GM12878 (cell line): ENCODE measurements at places on chromosomes 2 and 18.
A peak's percentile ranks its signal among the peaks of the same experiment; 100 is the strongest.

DNA sequence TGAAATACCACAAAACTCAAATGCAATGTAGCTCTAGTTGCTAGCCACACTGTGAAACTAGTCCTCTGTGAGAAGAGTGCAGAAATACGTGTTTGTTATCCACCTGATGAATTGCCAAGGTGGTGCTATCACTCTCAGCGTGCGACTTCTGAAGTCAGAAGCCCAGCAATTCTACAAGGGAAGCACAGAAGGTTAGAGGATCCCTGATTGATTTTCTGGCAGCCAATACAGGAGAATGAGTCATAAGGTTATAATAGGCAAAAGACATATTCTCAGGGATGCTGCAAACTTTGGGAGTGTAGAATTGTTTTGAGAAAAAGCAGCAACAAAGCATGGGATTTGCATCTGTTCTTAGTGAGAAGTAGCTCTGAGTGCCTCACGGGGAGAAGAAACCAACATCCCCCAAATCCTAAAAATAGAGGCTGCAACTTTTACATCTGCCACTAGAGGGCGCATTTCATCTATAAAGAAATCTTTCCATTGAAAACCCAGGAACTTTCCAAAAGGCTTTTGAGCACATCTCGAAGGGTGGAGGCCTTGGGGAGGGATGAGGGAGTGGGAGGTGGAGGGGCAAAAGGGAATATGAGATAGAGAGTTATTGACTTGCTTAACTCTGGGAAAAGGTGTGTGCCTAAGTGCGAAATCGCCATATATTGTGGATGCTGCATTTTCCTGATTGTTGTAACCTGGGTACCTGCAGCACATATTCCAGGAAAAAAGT lies 78.0 kb downstream of the TMEM182 start:
- peak; percentile 3 for DNase-seq

- DNase-seq: no peak
Observed at GRCh38 chr18:79899609-79900445, 51.6 kb downstream of the SLC66A2 start.

- no peak for DNase-seq
Observed at GRCh38 chr2:624096-624495, 53.1 kb downstream of the TMEM18 start.

DNA sequence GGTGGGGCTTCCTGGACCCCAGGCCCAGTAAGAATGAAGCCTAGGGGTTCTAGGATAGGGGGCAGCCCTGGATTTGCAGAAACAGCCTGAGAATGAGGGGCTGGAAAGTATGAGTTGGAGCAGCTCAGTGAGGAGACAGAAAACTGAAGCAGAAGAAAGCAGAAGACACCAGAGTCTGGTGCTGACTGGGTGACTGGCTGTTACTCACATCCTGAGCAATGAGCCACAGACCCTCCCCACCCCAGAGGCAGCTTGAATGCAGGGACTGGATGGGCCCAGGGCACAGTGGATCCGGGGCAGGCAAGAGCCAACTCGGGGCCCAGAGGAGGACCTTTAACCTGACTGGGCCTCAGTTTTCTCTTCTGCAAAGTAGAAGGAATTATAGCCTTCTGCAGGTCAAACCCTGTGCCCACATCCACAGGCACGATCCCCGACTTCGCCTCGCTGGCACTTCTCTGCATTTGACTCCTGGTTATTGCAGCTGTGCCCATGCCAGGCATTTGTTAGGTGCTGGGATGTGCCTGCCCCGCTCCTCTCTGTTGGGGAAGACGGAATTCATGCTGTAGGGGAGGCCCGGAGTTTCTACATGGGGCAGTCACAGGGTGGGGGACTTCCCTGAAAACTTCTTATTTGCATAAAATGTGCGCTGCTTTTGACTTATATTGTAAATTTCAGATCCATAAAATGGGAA lies 8.5 kb downstream of the STEAP3 start:
- no peak for DNase-seq

DNA sequence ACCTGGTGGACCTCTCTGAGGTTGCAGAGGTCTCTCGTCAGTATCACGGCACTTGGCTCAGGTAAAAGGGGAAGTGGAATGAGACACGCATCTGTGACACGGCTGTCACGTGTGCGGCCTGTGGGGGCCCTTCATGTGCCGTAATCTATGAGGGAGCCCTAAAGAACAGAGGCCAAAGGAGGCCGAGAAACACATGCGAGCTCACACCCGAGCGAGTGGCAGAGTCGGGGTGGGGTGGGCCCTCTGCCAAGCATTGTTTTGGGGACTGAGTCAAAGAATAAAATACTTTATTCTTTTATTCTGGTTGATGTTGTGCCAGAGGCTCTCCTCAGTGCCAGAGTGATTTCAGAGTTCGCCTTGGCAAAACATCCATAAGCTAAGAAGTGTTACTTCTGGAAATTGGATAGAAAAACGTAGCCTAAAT lies 43.3 kb downstream of the PLB1 start:
- no peak for DNase-seq

DNA sequence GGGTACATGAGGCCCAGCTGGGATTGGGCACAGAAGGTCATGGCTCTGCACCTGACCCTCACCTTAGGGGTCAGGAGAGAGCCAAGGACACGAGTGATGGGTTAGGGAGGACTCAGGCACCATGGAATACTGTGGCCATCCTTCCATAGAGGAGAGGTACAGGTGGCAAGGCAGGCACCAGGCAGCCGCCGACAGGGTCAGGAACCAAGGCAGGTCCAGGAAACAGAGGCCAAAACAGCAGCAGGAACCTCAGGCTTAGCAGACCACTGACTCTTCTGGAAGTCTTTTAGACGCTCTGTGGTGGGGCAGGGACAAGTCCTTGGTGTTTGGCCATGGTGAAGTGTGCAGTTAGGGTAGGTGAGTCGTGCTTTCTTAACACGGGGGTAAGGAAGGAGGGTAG lies 128.0 kb downstream of the NEDD4L start:
- no peak for DNase-seq

DNA sequence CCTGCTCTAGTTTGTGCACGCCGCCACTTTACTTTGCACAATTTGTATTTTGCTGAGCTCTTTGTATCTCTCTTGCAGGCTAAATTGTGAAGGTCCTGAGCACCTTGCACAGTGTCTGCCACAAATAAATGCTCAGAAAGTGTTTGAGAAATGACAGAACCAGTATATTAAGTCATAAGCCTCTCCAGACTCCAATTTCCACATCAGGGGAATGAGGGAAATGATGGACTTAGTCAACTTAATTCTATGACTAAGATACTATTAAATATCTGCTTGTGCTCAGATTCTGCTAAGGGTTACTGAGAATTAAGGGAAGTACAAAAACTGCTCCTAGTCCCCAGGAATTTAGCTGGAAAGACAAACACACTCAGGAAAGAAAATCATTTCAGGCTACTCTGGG lies 239.1 kb upstream of the SLC14A2 start:
- no peak for DNase-seq

DNA sequence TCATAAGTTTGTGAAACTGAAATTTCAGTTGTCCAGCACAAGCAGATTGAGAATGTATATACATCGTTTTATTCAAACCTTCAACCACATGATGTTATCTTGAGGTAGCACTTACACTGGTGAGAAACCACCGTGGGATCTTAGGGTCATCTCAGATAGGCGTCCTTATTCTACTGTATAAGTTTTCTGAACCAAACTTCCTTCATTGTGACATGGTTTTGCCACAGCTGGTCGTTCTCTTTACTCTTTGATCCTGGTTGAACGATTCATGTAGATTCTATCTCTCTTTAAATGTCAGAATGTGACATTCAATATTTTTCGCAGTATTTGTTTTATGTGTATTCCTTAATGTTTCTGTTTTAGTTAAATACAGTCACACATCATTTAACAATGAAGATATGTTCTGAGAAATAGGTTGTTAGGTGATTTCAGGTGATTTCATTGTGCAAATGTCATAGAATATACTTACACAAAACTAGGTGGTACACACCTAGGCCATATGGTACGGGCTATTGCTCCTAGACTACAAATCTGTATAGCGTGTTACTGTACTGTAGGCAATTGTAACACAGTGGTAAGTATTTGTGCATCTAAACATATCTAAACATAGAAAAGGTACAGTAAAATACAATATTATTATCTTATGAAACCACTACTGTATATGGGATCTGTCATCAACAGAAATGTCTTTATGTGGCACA lies 17.9 kb upstream of the ARHGAP25 start:
- no peak for DNase-seq

DNA sequence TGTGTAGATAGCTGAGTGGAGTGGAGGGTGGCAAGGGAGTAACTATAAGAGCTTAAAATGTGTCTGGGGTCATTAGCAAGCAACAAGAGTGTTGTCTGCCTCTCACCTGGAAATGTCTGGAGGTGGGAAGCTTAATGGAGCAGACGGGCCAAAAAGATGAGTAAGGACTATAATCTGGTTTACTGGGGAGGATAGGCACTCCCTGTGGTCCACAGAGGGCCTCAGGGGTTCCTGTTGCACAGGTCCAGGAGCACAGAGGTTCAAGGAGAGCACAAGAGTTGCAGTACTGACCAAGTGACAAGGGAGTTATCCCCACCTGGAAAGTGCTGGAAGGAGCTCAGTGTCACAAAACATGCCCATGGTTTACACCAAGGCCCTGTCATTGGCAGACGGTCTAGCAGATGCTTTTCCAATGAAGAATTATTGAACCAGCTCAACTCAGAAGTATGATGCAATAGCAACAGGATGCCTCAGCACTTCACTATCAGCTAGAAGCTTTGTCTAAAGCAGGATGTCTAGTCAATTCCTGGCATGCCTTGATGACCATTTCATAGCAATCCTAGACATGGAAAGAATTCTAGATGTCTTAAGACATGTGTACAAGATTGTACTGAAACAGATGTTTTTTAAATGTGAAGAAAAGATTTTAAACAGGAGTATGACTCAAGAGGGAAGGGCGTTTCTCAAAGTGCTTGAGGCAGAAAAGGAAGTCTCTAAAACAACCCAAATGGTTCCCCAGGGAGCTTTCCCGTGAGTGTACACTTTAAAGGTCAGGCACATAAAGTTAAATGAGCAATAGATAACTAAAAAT lies 62.9 kb upstream of the SERPINE2 start:
- no peak for DNase-seq

DNA sequence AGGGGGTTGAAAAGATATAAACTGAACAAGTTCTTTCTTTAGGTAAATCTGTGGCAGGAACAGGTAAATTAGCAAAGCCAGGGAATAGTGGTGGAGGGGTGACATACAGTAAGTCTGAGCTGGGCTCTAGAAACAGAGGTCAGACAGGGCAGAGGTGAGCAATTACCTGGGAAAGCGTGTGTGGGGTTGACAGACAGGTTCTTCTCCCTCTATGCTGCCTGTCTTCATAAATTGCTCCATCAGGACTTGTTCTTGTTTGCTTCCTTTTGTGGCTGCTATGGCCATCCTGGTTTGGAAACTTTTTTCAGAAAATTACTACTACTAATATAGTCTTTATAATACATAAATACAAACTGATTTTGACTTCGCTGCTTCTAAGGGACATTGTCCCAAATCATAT lies 3.4 kb upstream of the ANKRD12 start:
- DNase-seq: no peak

GRCh38 chr2:111957872-111958354 lies 59.5 kb downstream of the MERTK start:
- no peak for DNase-seq

DNA sequence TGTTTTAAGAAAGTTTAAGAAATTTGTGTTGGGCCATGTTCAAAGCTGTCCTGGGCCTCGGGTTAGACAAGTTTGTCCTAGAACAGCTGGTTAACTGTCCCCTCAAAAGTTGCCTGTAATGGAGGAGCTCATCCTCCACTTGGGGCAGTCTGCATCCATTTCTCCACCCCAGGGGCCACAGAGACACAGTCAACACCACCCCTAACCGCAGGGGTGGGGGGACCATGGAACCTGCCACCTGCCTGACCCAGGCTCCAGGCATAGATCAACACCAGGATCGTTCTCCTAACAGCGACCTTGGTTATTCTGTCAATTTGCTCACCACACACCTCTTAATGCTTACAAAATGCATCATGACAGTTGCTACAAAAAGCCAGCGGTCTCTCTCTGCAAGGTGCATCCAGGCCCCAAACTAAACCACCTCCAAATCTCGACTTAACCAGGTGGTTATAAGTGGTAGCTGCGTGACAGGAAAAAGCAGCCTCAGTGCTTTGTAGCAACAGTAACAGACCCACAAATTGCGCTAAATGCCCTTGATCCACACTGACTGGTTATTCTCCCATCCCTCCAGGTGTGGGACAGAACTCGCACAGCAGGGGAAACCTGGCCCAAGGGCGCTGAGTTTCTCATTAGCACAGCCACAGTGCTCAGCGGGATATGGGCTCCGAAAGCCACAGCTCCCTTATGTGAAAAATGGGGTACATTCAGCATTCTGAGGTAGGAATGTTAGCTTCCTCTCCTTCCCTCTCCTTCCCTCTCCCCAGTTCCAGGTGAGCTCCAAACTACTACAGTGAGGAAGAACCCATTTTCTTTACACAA lies 48.0 kb downstream of the HDLBP start:
- DNase-seq: no peak

DNA sequence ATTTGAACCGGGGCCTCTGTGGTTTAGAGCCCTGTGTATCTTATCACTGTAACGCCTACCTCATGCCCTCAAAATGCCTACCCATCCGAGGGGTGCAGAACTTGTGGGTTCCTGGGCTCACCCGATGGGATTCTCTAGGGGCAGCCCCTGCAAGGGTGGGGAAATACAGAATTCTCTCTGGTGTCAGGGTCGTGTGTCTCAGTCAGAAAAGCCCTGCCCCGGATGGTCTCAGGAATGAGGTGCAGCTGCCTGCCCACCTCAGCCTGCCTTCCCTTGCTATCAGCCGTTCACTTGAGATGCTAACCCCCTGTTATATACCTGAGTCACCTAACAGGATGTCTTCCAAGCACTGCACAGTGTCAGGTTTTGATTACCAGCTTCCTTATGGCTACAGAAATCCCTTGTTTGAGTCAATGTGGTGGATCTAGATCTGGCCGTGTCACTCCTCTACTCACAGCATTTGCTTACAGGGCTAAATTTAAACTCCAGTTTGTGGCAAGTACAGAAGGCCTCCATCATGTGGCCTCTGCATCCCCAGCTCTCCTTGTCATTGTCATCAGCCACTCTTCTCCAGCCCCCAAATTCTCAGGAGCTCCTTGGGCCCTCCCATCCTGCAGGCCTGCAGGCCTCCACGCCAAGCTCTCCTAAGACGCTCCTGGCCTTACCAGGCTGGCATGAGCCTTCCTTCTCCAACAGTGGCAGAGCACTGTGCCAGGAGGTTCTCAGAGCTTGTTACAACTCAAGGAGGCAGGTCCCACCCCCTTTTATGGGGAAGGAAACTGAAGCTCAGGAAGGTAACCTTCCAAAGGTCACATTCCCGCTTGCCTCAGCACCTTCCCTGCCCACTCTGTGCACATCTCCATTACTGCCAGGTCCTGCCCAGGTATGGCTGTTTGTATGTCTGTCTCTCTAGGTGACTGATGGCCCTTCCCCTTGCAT lies 14.3 kb upstream of the MAP3K2 start:
- no peak for DNase-seq

DNA sequence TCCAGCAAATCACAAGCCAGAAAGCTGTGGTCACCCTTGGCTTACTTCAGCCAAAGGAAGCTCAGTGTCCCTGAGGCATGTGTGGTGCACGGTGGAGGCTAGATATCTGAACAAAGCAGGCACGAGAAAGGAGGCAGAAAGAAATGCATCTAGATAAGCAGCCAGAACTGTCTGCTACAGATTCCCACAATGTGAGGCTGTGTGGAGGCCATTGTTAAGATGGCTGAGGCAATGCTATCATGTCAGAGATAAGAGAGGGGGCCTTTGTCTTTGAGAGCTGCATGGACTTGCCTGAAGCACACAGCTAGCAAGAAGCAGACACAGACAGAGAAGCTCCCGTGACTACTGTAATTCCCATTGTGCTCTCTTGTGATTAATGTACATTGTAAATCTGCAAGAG lies 110.5 kb upstream of the LYPD6 start:
- no peak for DNase-seq

GRCh38 chr2:33121416-33121815 lies 174.7 kb downstream of the LTBP1 start:
- no peak for DNase-seq
